ENCODE measurements at places on chromosomes 11 and 22. TPM values are rescaled to one million over a fixed set of nuclear protein-coding genes. Genes with fewer than 3 reads are reported as not detected.

Gene NEAT1
- 3,420 TPM for polyA plus RNA-seq

GRCh38 chr11:117083011-117083935, 15.0 kb downstream of the SIK3 start:
- DNase-seq, result no peak

DNA sequence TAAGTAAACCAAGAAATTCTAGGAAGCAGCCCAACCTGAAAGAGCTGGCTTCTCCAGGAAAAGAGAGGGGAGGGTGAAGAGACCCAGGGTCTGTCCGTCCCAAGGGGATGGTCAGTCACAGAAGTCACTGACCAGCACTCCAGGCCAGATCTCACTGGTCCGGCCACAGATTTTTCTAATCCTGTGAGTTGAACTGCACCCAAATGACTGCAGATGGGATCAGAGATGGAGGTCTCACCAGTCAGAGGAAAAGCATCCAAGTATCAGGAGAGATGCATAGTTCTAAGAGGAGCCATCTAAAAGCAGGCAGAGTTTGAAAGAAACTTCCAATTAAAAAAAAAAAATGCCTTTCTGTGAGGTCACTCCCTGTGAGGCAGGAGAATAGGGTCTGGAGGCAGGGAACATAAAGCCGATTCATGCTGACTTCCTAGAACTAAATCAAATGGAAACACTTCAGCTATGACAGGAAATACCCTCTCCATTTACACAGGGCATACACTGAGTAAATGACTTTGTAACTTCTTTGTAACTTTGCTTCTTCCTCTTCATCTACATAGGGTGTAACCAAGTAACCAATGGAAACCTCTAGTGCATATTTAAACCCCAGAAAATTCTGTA, 144.5 kb downstream of the CCDC34 start:
- DNase-seq, result no peak

DNA sequence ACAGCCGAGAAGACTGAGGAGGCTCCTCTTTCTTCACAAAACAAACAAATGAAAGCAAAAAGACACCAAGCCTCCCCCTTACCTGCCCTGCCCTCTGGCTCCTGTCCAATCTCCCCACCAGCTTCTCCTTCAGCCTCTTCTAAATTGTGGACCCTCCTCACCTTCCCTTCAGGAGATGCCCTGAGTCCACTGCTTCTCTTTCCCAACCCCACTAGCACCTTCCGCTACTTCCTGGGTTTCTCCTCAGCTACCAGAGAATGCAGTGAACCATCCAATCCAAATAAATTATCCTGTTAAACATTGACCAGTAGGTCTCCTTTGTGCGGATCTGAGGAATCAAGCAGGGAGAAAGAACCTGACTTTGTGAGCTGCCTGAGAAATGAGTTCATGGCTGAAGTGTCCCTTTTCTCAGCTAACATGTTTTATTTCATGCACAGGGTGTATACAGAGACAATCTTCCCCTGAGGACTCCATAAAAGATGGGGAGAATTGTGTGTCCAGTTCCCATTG, 63.2 kb upstream of the VPREB1 start:
- DNase-seq, result no peak

DNA sequence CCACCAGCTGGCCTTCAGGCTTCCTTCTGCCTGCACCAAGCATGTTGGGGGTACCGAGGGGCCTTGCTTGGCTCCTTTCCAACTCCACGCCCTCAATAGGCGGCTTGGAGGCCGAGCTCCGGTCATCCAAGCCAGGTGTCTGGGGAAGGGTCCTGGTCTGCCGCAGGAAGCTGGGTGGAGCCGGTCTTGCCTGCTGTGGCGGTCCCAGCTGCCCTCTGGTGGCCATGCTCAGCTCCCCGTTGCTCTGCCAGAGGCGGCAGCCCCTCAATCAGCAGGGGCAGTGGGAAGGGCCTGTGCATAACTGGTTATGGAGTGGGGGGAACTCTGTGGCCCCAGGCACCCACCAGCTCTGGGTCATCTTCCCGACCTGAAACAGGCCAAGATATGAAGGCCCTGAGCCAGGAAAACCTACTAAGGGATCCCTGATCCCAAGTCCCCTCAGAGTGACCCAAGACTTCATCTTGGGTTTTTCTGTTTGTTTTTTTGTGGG, 3.2 kb downstream of the ARVCF start:
- DNase-seq, result no peak
